LNCaP clone FGC (cell line): ENCODE measurements at places on chromosomes 5 and 9.

- DNase-seq = no peak
These were observed 428 bp downstream of the EFNA5 start for GRCh38 chr5:107670087-107670931.

- DNase-seq = no peak
These were observed 97.8 kb upstream of the SPOCK1 start for GRCh38 chr5:137596941-137597340.

DNA sequence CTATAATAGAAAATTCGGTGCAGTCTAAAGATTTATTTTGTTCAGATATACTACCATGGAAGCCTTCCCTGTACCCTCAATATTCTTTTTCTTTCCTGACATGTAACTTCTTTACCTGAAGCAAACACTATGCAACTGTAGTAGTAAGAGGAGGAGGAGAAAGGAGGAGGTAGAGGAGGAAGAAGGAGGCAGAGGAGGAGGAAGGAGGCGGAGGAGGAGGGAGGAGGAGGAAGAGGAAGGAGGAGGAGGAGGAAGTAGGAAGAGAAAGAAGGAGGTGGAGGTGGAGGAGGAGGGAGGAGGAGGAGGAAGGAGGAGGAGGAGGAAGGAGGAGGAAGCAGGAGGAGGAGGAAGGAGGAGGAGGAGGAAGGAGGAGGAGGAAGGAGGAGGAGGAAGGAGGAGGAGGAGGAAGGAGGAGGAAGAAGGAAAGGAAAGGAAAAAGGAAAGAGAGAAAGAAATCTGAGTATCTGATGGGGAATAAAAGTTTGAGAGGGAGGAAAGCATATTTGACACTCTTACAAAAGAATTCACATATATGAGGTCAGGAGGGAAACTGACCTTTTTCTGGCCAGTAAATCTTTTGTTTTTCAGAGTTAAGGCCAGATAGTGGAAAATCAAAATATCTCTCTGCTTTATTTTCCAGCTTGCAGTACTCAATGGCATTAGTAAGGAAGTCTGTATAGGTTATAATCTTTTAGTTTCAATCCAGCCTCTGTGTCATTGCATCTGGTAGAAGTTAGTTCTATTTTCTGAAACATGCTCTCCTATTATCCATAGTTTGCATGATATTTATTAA lies 114.5 kb upstream of the LPAR1 start:
- DNase-seq = no peak

GRCh38 chr5:39058178-39058921 lies 15.8 kb downstream of the RICTOR start:
- DNase-seq = no peak

GRCh38 chr5:174694611-174695010 lies 29.8 kb upstream of the MSX2 start:
- no peak for DNase-seq

GRCh38 chr5:12354686-12355085 lies 450.4 kb upstream of the CTNND2 start:
- DNase-seq = no peak

DNA sequence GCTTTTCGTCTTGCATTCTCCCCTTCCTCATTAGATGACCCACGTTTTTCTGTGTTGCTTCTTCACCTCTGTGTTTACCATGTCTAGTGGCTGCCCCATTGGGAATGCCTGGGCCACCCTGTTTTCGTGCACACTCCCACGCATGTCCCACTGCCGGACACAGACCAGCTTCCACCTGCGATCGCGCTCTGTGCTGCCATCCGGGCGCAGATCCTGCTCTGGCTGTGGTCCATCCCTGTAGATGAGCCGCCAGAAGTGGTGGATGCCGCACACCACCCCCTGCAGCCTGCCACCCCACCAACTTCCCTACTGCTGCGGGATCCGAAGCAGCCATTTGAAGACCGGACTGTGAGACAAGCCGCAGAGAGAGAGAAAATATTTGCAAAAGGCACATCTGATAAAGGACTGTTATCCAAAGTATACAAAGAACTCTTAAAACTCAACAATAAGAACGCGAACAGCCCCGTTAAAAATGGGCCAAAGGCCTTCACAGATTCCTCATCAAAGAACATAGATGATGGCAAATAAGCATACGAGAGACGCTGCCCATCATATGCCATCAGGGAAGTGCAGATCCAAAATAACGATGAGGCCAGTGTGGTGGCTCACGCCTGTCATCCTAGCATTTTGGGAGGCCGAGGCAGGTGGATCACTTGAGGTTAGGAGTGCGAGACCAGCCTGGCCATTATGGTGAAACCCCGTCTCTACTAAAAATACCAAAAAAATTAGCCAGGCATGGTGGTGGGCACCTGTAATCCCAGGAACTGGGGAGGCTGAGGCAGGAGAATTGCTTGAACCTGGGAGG lies 163.7 kb downstream of the COL23A1 start:
- DNase-seq = peak; percentile 62

DNA sequence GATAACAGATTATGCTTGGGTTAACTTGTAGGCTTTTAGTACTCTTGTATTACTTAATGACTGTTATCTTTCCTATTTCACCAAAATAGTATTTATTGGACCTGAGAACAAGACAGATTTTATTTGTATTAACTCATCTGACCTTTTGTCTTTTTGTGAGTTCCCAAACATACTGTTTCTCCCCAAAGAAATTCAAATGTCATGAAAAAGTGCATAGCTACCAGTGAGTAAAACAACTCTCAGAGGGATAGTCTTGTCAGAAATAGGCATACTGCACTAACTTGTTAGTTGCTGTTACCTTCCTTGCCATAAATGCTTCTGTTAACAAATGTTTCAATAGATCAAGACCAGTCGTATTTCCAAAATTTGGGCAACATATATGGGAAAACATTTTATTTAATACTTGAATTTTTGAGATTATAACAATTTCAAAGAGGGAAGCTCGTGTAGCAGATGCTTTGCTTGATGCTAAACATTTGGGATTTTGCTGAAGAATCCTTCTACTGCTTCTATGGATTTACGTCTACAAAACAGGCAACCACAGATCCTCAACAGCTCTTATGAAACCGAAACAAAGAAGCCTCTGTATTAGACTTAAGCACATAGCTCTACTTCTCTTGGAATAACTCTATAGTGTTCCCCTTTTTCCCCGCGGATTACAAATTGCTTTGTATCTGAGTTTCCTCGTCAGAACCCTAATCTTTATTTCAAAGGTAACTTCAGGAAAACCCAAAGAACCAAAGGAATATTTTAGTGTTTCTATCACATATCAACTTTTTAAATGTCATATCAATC lies 248.8 kb downstream of the MCTP1 start:
- DNase-seq = no peak

DNA sequence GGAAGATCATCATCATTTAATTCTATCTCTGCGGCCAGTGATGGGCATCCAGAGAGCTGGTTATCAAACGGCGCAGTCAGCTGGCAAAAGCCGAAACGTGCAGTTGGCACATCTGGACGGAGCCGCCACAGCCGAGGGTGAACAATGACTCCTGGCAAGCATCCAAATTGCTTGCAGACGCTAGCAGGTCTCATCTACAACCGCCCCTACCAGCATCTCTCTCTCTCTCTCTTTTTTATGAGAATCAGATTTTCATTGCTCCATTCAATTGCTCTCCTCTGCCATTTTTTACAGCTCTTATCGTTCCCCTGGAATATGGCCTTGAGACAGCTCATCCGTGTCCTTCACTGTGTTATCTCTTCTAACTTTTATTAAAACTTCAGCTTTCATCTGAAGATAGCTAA lies 165.2 kb downstream of the MAPKAP1 start:
- DNase-seq = no peak

- DNase-seq = no peak
These were observed 144.0 kb downstream of the MYO10 start for GRCh38 chr5:16791904-16792597.

DNA sequence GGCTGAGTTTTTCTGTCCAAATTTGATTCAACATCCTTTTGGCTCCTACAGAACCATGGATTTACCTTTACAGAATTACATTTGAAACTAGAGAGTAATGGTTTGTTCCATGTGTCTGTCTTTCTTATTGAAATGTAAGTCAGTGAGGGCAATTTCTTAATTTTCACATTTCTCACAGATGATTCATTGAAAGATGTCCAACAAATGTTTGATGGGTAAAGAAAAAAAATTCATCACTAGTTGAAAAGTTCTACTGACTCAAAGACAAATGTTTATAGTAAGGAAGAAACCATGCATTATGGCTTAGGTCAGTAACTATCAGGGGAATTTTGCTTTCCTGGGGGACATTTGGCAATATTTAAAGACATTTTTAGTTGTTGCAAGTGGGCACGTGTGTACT lies 131.6 kb upstream of the TRPM3 start:
- no peak for DNase-seq
